ENCODE measurements at places on chromosomes 4 and X.

DNA sequence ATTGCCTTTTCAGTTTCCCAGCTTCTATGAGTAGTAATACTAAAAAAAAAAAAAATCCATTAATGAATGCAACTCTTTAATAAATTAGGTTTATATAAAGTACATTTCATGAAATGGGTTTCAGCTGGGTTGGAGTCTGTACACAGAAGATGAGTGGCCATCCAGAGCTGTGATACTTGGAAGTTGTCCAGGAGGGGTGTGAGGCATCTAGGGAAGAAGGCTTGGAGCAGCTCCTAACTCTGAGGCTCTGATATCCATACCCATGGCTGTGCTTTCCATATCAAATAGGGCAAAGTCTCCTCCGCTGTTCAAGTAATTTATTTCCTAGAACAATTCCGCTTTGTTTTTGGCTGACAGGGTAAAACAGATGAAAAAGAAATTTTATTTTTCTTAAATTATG is 423.3 kb upstream of the TENM3 start:
- DNase-seq: no peak

- DNase-seq: no peak
These were observed 64.0 kb downstream of the CCNG2 start for GRCh38 chr4:77220828-77221613.

DNA sequence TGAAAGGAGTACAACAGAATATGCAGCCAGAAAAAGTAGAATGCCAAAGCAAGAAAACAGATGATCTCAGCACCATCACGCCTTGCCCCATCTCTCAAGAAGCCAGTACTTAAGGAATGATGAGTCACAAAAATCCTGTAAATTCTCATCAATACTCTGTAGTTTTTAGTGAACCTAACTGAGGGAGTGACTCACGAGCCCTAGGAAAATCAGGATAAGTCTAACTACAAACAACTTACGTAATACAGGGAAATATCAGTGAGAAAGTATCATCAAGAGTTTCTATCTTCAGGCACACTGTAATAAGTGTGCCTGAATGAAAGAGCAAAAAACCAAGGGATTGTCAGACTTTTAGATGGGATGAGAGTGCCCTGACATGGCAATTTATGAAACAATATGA is 644.4 kb downstream of the STPG2 start:
- DNase-seq: no peak

- DNase-seq: no peak
These were observed 1020.9 kb upstream of the INTU start for GRCh38 chr4:126611900-126612299.

- DNase-seq: no peak
These were observed 31.8 kb downstream of the CSF2RA start for GRCh38 chrX:1300449-1300848.
